ENCODE measurements at places on chromosomes 16 and 17.
A peak's percentile ranks its signal among the peaks of the same experiment; 100 is the strongest.

- H3K4me3 ChIP-seq: peak overlapping the region; percentile 7
- DNase-seq: no peak
Measured at GRCh38 chr17:68794636-68795434, 160.4 kb downstream of the ABCA8 start.

DNA sequence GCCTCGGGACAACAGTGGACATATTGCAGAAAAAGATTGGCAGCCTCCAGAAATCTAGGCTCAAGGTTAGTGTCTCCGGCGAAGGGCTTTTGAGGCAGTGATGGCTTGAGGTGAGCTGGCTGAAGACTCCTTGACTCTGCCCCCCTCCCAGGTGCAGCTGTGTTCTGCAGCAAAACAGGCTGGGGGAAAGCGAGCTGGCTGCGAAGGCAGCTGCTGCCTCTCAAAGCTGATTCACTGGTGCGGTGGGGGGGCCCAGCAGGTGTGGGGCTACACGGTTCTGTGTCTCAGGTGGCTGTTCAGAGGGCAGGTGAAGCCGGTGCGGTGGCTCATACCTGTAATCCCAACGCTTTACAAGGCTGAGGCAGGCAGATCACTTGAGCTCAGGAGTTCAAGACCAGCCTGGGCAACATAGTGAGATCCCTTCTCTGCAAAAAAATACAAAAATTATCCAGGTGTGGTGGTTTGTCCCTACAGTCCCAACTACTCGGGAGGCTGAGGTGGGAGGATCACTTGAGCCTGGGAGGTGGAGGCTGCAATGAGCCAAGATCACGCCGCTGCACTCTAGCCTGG is 22.9 kb downstream of the C16orf96 start:
- no peaks in the 10 kb centered on the region for H3K4me1 ChIP-seq
- no peaks in the 10 kb centered on the region for H3K36me3 ChIP-seq
- no peaks in the 10 kb centered on the region for H3K27me3 ChIP-seq
- H3K4me3 ChIP-seq: no peak overlapping the region
- no peak for DNase-seq

DNA sequence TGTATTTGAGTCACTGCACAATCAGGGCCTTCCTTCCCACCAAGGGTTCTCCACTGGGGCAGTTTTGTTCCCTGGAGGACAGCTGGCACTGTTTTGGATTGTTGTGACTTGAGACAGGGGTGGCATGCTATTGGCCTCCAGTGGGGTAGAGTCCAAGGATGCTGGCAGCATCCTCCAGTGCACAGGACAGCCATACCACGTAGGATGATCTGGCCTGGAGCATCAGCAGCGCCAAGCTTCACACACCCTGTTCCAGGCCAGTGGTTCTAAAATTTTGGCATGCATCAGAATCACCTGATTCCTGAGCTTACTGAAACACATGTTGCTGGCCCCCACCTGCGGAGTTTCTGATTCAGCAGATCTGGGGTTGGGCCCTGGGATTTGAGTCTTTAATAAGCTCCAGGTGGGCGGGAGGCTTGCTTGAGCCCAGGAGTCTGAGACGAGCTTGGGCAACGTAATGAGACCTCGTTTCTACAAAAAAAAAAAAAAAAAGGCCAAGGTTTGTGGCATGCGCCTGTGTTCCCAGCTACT is 83.2 kb downstream of the MGAT5B start:
- H3K36me3 ChIP-seq: no peaks in the 10 kb centered on the region
- H3K27ac ChIP-seq: no peak overlapping the region
- no peaks in the 10 kb centered on the region for H3K27me3 ChIP-seq

- peaks cover 1% of the 10 kb centered on the region for H3K27me3 ChIP-seq
- no peak overlapping the region for H3K27ac ChIP-seq
Measured at GRCh38 chr17:4576729-4577322, 7.5 kb upstream of the SMTNL2 start.

DNA sequence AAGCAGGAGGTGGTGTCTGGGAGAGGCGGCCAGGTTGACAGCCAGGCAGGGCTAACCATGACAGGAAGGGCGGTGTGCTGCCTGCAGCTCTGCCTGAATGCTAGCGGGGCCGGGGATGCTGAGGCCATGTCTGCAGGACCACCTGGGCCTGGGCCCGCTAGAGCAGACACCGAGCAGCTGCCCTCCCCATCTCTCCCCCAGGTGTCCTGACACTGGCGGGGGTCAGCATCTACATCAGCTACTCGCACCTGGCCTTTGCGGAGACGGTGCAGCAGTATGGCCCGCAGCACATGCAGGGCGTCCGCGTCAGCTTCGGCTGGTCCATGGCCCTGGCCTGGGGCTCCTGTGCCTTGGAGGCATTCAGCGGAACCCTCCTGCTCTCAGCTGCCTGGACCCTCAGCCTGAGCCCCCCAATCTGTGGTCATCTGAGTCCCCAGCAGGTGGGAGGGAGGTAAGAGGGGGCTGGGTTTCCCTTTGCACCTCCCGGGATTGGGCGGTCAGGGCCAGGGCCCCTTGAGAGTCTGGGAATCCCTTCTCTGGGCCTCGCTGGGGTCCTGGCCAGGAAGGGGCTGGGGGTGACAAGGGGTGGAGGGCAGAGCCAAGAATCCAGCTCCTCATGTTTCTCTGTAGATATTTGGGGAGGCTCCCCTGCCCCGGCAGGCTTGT is 7.5 kb downstream of the TMEM235 start:
- no peak overlapping the region for H3K4me3 ChIP-seq
- H3K27ac ChIP-seq: no peak overlapping the region
- peaks cover 20% of the 10 kb centered on the region for H3K4me1 ChIP-seq
- H3K36me3 ChIP-seq: no peaks in the 10 kb centered on the region
- H3K27me3 ChIP-seq: no peaks in the 10 kb centered on the region

DNA sequence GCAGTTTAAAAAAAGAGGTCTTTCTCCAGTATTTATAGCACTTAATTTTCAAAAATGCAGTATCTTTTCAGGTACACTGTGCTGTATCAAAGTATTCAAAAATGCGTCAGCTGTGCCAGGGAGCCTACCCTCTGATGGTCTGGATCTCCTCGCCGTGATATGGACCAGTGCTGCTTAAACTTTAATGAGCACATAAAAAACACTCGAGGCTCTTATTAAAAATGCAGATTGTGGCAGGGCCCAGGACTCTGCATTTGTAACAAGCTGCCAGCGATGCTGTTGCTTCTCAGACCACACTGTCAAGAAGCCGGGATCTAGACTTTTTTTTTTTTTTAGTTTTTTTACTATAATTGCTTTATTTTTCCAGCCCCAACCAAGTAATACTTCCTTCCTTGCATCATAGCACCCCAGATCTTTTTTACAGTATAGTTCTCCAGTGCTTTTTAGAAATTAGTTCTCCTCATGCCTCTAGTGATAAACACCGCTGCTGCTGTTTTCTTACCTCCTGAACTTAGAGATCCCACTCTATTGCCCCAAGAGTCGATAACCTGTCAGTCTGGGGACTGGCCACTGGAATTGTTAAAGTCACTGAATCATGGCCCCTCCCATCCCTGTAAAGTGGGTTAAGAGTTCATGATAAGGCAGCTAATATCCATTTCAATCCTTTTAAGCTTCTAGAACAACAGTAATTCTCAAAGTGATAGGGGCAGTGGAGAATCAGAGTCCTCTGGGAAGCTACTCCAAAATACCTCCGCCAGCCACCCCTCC is 1.6 kb upstream of the SMARCD2 start:
- H3K4me3 ChIP-seq: peak overlapping the region; percentile 86
- no peak for DNase-seq
- H3K27ac ChIP-seq: peak overlapping the region; percentile 80
- H3K4me1 ChIP-seq: peaks cover 23% of the 10 kb centered on the region
- no peaks in the 10 kb centered on the region for H3K27me3 ChIP-seq

DNA sequence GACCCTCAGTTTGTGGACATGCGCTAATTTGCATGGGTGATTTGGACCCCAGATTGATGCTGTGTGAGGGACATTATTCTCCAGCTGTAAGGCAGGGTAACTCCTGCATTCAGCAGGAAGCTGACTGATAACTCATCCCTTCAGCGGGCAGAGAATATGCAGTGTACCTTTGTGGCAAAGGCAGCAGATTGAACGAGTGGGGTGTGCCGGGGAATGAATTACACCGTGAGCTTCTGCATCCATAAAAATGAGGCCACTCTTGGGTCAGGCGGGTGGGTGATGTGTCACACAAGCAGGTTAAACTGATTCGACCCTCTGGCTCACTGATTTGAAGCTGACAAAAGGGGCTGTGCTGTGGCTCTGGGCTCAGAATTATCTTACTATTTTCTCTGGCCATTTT is 128.9 kb upstream of the PMFBP1 start:
- no peaks in the 10 kb centered on the region for H3K27me3 ChIP-seq
- no peak overlapping the region for H3K27ac ChIP-seq
- H3K4me1 ChIP-seq: no peaks in the 10 kb centered on the region
- H3K36me3 ChIP-seq: no peaks in the 10 kb centered on the region

DNA sequence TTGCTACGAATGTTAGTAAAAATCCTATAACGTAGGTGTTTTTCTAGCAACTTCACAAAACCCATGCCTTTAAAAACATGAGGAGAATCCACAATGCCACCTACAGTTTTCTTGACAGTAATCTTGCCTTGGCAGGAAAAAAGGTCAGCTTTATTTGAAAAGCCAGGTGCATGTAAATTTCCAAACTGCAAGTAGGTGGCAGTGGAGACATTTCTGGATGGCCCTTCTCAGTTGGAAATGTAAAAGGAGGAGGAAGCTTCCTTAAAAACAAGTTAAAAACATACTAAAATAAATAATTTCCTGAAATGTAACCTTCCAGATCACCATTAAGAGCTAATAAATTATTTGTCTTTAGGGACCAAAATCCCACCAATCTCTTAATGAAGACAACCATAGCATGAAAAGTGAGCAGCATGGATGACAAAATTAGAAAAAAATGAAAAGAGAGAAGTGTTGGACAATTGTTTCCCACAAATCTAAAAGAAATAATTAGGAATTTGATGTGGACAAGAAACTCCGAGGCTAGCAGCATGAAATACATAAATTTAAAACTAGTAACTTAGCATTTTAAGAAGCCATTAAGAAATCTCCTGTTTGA is 152.2 kb downstream of the SNX11 start:
- DNase-seq: no peak
- H3K36me3 ChIP-seq: no peaks in the 10 kb centered on the region
- H3K4me1 ChIP-seq: no peaks in the 10 kb centered on the region
- H3K27ac ChIP-seq: no peak overlapping the region

DNA sequence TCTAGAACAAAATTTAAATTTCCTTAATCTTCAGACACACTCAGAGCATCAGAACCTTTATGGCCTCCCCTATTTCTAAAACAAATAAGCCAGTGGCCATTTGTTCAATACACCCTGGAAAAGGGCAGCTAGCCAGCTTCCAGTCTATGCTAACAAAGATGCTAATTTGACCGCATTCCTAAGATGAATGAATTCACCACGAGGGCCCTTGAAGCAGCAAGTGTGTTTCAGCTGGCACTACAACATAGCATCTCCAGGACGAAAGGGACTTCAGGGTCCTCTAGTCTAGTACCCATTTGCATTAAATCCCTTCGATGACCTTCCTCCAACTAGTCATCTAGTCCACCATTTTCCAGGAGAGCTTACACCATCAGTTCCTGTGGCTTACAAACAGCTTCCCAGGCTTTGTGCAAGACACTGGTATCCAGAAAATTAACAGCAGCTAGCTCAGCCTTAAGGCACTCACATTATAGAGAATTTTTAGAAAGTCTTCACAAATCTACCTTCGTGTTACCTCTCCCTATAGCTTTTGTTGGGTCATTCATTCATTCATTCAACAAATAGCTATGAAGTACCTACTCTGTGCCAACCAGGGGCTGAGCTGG is 10.9 kb downstream of the KRT37 start:
- DNase-seq: no peak
- H3K27me3 ChIP-seq: no peaks in the 10 kb centered on the region
- no peaks in the 10 kb centered on the region for H3K4me1 ChIP-seq
- no peak overlapping the region for H3K27ac ChIP-seq

- peaks cover 11% of the 10 kb centered on the region for H3K4me1 ChIP-seq
- no peak for DNase-seq
- H3K27me3 ChIP-seq: no peaks in the 10 kb centered on the region
- no peak overlapping the region for H3K27ac ChIP-seq
- no peaks in the 10 kb centered on the region for H3K36me3 ChIP-seq
Measured at GRCh38 chr16:80631581-80631980, 90.8 kb downstream of the DYNLRB2 start.

DNA sequence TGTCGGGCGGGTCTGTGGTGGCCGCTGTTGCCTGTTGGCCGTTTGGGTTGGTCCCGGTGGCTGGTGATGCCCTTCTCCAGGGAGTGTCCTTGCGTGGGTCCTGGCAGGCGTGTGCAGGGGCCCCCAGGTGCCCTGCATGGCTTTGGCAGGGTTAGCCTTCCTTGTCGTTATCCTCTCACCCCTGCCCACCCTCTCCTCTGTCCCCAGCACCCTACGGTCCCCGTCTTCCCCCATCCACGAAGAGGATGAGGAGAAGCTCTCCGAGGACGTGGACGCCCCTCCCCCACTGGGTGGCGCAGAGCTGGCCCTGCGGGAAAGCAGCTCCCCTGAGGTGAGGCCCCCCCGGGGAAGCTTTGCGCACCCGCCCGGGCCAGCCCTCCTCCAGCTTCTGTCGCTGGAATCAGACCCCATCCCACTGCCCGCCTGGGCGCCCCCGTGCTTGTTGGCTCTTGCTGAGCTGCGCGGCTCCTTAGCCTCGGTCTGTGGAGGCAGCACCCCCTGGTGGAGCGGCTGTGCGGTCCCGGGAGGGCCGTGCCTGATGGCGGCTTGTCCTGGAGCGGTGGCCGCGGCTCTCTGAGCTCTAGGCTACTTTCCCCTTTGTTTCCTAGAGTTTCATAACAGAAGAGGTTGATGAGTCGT is 10.6 kb upstream of the NUDT16L1 start:
- no peak overlapping the region for H3K4me3 ChIP-seq
- no peaks in the 10 kb centered on the region for H3K27me3 ChIP-seq
- no peak overlapping the region for H3K27ac ChIP-seq
- no peaks in the 10 kb centered on the region for H3K4me1 ChIP-seq
- no peak for DNase-seq
- H3K36me3 ChIP-seq: peaks cover 28% of the 10 kb centered on the region

DNA sequence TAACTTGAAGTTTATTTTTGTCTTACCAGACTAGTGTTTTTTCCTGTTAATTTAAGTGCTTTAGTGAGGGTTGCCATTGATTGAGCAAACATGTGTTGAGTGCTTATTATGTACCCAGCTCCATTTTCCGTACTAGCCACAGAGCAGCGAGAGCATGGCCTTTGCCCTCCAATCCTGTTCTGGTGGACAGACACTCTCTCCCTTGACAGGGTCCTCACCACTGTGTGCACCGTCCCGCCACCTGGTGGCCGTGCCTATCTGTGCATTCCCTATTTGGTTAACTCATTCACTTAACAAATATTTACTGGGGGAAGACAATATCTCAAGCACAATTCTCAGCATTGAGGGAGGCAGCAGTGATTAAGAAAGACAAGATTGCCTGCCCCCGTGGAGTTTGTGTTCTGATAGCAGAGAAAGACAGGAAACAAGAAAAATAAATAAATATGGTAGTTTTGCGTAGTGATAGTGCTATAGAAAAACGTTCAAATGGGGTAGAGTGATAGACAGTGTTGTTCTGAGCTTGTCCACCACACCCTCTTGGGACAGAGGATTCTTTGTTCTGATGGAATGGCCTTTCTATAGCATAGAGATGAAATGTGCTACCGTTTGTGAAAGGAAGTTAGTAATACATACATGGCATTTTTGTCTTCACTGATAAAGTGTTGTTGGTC is 13.0 kb downstream of the CDH13 start:
- no peak overlapping the region for H3K4me3 ChIP-seq
- H3K4me1 ChIP-seq: 0 out of 2 replicates have a peak, but pooled peaks cover 2% of the 10 kb centered on the region
- H3K27ac ChIP-seq: no peak overlapping the region
- no peaks in the 10 kb centered on the region for H3K36me3 ChIP-seq
- no peak for DNase-seq

GRCh38 chr16:51731160-51731559 is 580.1 kb upstream of the SALL1 start:
- no peak overlapping the region for H3K4me3 ChIP-seq
- H3K27me3 ChIP-seq: no peaks in the 10 kb centered on the region
- no peak for DNase-seq
- H3K27ac ChIP-seq: no peak overlapping the region
- no peaks in the 10 kb centered on the region for H3K36me3 ChIP-seq
- no peaks in the 10 kb centered on the region for H3K4me1 ChIP-seq
